ENCODE measurements at places on chromosomes 7 and 10.
A peak's percentile ranks its signal among the peaks of the same experiment; 100 is the strongest.

DNA sequence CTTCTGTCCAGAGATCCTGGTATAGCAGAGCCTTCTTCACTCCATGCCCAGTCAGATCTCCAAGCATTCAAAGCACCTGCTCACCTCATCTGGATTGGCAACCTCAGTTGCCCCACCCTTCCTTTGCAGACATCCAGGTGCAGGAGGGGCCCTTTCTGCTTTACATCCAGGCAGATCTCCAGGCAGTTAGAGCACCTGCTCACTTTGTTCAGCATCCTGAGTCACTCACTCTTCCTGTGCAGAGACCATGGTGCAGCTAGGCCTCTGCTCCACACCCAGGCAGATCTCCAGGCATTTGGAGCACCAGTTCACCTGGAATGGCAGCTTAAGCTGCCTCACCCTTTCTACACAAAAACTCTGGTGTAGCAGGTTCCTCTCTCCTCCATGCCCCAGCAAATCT, 153.1 kb downstream of the CDK14 start:
- DNase-seq, result no peak

DNA sequence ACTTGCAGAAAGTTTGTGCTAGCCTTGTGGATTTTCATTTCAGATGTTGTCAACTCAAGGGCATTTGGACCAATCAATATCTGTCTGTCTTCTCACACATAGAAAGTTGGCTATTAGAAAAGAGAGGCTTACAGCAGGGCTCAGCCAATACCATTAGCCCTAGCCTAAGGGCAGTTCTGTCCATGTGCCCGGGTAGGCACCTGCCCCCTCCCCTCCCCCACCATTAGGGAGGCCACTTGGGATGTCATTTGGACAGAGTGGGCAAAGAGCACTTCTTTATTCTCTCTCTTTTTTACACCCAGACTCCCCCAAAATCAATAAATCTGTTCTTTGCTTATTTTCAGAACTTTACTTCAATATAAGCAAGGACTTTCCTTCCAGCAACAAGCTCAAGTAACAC, 188.5 kb upstream of the MKI67 start:
- no peak for DNase-seq

DNA sequence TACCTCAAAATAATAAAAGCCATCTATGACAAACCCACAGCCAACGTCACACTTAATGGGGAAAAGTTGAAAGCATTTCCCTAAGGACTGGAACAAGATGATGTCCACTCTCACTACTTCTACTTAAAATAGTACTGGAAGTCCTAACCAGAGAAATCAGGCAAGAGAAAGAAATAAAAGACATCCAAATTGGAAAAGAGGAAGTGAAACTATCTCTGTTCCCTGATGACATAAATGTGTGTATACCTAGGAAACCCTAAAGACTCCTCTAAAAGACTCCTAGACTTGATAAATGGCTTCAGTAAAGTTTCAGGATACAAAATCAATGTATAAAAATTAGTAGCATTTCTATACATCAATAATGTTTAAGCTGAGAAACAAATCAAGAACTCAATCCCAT, 314.1 kb downstream of the WDR37 start:
- DNase-seq, result no peak

GRCh38 chr10:34477249-34477648, 337.8 kb downstream of the PARD3 start:
- no peak for DNase-seq

GRCh38 chr7:116395141-116395791, 104.3 kb upstream of the CAV2 start:
- no peak for DNase-seq

DNA sequence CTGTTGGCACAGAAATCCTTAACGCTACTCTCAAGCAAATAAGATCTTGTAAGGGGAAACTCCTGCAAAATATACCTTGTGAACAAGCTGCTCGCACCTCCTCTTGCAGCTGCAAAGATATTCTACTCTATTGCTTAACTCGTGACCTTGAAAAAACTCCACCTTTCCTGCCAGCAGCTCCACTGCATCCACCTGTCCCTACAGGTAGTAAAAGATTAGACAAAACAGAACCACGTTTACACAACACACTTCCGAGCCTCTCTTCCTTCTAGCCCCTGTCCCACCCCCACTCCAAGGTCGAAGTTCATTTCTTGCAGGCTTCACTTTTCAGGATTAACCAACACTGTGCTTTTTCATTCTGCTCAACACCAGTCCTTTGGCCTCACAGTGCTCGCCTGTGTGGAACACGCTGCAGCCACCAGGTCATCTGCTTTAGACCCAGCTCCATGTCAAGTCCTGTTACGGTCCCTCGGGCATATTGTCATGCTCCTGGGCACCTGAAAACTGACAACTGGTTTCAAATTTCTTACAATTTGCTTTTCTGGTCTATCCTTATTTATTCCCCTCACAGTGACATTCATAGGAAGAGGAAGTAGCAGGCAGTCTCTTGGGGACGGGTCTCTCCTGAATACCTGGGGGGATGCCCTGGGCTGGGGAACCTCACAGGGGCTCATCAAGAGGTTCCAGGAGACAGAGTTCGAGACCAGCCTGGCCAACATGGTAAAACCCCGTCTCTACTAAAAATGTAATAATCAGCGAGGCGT, 165.8 kb upstream of the KLF14 start:
- no peak for DNase-seq

GRCh38 chr7:8390262-8390626, 43.2 kb upstream of the NXPH1 start:
- DNase-seq, result no peak

- DNase-seq, result no peak
Observed at GRCh38 chr7:69172357-69173077, 425.8 kb upstream of the AUTS2 start.

DNA sequence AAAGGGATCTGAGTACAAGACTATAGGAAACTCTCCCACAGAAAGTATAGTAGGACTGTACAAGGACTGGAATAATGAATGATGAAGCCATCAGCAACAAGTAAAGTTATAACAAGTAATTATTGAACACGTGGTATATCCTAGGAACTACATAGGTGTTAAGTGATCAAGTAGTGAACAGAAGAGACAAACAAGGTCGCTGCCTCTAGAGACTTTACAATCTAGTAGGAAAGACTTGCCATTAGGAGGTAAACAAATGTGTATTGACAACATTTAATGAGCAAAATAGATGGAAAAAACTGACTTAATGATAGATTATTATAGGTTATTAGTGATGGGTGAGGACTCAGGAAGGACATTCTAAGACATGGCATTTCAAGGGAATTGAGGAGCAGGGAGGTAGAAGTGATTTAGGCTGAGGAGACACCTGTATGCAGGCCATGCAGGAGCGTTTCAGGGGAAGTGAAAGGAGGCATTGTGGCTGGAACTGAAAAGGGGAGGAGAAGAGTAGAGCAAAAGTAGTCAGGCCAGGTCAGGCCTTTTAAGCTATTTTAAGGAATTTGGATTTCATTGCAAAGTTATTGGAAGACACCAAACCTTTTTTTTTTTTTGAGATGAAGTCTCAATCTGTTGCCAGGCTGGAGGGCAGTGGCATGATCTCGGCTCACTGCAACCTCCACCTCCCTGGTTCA, 8.5 kb upstream of the GLCCI1 start:
- no peak for DNase-seq

DNA sequence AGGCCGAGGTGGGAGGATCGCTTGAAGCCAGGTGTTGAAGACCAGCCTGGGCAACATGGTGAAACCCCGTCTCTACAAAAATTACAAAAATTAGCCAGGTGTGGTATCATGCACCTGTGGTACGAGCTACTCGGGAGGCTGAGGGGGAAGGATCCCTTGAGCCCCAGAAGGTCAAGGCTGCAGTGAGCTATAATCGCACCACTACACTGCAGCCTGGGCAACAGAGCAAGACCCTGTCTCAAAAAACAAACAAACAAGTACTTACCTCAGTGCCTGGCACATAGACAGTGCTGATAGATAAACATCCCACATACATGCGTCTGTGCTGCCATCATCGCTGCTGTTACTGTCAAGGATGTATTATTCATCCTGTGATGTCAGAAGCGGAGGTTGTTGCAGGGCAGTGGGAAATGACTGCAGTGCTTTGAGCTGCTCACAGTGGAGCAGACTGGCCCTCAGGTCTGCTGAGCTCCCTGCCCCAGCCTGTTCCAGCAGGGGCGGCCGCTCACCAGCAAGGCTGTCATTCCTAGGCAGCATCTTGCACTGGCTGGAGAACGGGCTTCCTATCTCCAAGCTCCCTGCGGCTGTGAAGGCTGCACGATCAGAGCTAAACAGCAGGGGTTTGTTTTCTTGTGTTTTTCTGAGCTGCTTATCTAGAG, 18.6 kb downstream of the FOXK1 start:
- DNase-seq, result no peak

- DNase-seq, result peak; percentile 52
Observed at GRCh38 chr10:97427571-97428179, 1.7 kb downstream of the PGAM1 start.

DNA sequence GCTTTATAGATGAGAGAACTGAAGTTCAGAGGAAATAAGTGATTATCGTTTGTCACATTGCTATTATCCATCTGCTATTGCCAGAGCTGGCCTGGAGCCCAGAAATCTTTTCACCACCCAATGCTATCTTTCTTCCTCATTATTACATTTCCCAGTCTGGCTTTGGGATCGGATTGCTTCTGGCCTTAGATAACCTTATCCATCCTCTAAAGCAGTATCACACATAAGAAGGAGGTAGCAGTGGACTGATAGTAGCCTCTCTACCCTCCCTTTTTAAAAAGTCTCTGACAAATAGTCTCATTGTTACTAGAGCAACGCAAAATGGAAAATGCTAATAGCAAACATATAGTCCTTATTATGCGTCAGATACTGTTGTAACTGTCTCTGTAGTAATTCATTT, 1.3 kb upstream of the CLDN12 start:
- no peak for DNase-seq

Data from prostate gland (tissue), 2 donors.